ENCODE measurements at places on chromosomes 2 and 18.

- DNase-seq = no peak
Observed at GRCh38 chr2:212078103-212078502, 460.5 kb downstream of the ERBB4 start.

DNA sequence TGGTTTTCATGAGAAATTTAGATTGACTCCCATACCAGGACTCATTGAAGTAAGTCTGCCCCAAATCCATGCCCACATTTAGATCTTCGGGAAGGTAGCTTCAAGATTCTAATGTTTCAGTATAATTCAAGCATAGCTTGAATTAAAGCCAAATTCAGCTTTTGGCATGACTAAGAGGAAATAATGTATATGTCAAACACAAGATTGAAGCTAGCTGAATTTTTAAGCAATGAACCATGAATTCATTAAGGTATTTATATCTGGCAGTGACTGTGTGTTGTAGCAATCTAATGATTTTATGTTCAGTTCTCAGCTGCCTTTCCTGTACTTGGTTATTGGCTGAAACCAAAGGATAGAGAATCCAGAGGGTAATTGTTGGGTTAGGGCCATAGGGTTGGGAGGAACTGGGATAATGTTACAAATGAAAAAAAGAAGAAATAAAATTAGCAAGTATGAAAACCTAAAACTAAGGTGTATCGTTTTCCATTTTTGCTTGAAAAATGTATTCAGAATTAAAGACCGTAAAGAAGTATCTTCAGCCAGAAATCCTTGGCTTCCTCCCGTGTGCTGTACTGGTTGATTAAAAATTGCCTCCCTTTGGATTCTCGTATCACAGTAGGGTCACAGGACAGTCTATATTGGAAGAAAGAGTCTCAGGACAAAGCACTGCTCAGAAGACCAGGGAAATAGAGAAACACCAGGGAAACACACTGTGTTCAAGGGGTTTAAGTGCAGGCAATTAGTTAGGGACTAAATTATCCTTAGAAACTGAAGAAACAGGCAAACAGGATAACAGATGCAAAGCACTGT is 119.0 kb upstream of the FN1 start:
- no peak for DNase-seq

DNA sequence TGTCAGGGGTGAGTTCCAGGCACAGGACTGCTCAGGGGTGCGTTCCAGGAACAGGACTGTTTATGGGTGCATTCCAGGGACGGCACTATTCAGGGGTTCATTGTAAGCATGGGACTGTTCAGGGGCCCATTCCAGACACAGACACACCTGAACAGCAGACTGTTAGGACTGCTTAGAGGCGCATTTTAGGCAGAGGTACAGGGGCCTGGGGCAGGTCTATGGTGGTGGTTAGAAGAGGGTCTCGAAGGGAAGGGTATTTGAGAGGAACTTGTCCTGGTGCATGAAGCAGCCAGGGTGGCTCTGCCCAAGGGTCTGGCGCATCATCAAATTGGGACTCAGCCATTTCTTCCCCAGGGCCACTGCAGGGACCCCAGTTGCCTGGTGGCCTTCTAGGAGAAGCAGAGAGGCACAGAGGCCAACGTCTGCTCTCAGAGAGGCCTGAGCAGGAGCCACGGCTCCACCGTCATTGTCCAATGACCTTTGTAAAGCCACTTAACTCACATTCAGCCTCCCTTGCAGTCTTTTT is 14.8 kb upstream of the MLPH start:
- no peak for DNase-seq

GRCh38 chr18:22840606-22841144 is 92.5 kb upstream of the RBBP8 start:
- no peak for DNase-seq

DNA sequence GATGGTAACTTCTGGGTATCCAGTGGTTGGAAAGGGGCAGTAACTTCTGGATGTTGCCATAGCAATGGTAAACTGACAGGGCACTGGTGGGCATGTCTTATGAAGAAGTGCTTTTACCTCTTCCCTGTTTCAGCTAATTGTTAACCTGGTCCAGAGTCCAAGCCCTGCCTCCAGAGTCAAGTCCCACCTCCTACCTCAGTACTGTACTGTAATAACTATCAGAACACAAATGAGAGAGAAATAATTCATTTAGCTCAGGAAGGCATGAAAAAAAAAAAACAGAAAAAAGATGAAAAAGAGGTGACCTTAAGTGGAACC is 237.0 kb downstream of the ZNF804A start:
- DNase-seq = no peak

DNA sequence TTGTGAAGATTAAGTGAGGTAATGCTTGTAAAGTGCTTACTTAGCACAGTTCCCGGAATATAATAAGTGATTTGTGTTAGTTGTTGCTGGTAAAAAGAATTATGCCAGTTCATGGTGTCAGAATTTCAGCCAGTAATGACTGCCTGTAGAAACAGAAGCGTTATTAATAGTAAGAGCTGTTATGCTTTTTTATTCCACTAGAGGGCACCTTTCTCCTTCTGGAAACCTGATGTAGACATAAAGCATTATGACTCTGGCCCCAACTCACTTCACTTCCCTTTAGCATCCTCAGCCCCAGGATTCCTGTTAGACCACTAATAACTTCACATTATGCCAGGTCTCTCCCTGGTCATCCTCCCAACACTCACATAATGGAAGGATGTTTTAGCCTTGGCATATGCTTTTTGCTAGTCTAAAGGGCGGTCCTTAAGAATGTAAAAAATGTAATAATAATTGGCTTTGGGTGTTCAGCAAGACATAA is 34.9 kb downstream of the C18orf54 start:
- DNase-seq = no peak
